Choroid plexus epithelial cell (primary cell): ENCODE measurements at places on chromosomes 5 and 9.

DNA sequence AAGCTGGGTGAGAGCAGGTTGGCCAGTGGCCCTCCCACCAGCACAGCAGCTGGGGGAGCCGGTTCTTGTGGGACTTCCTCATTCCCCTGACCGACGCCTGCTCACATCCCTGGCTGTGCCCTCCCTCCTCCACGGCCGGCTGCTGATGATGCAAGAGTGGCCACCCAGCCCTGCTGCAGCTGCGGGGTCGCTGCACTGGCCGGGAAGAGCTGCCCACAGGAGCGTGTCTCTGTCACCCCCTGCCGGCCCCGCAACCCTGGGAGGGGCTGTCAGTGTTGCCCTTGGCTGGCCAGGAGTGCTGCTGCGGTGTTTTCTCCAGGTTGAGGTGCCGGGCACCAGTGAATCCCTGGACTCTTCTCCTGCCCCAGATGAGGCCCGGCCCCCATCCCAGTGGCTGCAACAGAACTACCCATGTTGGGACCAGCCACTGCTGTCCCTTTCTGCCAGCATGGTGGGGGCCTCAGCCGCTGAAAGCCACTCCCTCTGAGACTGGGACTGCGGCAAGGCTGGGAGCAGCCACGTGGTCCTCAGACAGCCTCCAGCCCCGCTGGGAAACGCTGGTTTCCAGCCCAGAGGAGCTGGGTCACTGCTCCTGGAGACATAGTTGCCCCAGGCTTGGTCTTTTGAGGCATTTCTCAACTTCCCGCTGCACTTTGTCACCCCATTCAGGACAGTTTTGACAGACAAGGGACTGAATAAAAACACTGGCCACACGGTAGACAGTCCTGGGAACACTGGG is 739 bp downstream of the CARD9 start:
- DNase-seq = peak; percentile 84

- no peak for DNase-seq
Measured at GRCh38 chr9:106869028-106869427, 6.1 kb downstream of the ZNF462 start.

DNA sequence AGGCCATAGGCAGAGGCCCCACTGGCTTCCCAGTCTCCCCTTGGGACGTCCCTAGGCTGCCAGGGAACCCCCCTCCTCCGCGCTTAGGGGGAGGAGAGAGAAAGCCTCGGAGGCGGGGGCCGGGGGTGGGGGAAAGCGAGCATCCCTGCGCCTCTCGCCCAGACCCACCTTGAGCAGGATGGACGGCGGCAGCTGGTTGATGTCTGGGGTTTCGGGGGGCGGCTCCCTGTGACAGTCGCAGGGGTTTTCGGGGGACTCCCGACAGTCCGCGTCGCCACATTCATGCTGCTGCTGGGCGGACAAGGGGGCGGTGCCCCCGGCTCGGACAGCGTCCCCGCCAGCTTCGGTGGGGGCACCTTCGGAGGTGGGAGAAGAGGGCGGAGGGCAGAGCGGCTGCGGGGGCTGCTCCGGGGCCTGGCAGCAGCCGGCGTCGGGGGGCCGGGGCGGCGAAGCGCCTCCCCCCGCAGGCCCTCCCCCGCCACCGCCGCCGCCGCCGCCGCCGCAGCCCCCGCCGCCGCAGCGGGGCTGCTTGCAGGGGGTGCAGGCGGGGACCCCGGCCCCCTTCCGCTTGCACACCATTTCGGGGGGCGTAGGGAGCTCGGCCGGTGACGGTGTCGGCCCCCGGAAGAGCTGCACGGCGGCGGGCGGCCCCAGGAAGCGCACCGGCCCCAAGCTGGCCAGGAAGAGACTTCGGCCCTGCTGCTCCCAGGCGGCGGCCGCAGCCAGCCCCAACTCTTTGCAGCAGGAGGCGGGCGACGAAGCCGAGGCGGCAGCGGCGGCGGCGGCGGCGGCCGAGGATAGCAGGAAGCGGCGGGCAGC is 1.2 kb downstream of the FBXL17 start:
- DNase-seq = peak; percentile 38

DNA sequence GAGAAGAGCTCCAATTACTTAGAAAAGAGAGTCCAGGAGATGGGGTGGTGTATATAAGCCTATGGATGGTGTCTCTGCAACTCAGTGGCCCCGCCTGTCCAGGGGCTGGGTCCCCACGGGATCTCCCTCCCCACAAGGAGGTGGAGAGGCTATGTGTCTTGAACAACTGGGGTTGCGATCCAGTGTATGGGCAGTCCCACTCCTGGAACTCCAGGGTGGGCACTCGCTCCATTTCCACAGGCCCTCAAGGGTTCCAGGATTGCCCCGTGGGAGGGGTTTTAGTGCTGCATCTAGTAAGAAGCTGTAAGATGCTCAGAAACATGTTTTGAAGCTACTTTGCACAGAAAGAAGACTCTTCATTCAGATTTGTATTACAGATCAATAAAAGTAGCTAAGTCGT is 558 bp upstream of the SMAD5 start:
- DNase-seq = peak; percentile 22

DNA sequence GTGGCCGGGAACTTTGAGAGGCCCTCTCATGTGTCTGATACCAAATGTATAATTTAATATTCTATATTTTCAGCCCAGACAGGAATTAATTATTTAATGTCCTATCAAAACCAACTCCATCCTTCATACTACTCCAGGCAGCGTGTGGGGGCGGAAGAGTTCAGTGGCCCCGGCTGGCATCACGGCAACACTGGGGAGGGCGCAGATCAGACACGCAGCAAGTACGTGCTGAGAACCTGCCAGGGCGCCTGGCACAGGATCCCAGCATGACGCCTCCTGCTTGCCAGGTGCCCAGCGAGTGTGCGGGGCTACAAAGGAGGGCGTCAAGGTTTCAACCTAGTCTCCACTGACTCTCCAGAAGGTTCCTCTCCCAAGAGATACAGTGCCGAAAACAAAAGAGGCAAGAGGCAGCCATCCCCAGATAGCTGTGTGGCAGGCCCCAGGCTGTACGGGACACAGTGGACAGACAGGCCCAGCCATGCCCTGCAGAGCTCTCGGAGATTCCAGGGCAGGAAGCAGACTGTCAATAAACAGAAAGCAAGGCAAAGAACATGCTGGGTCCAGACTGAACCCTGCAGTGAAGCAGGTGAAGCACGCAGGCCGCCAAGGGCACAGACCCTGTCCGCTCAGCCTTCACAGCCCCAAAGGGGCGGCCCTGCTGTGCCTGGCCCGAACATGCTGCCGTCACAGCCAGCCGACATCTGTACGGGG is 110.3 kb downstream of the VAV2 start:
- DNase-seq = peak; percentile 30

GRCh38 chr9:4689021-4689420 is 9.7 kb downstream of the CDC37L1 start:
- peak; percentile 40 for DNase-seq

- peak; percentile 86 for DNase-seq
Measured at GRCh38 chr9:80878556-80878955, 810.8 kb downstream of the TLE1 start.

- peak; percentile 92 for DNase-seq
Measured at GRCh38 chr9:121529237-121529987, 29.8 kb upstream of the GGTA1 start.

DNA sequence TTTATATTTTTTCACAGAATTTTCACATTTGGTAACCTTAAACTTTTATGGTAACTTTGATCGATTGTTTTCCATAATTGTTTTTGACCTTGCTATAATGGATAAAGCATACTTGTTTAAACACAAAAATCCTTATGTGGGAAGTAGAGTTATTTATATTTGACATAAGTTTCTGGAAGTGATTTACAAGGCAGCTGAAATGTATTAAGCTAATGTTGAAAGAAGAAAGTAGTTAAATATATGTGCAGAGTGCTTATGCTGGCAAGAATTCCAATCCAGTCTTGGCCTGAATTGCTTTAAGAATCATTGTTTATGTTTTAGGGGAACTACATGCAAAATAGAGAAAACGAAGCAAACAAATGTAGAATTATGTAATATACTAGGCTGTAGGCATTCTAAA is 763.6 kb downstream of the TAF11L14 start:
- no peak for DNase-seq

GRCh38 chr9:86716326-86716922 is 230.9 kb downstream of the GAS1 start:
- DNase-seq = no peak

GRCh38 chr5:39414426-39414825 is 10.4 kb downstream of the DAB2 start:
- no peak for DNase-seq

GRCh38 chr5:43572357-43572756 is 15.5 kb upstream of the PAIP1 start:
- DNase-seq = peak; percentile 40

DNA sequence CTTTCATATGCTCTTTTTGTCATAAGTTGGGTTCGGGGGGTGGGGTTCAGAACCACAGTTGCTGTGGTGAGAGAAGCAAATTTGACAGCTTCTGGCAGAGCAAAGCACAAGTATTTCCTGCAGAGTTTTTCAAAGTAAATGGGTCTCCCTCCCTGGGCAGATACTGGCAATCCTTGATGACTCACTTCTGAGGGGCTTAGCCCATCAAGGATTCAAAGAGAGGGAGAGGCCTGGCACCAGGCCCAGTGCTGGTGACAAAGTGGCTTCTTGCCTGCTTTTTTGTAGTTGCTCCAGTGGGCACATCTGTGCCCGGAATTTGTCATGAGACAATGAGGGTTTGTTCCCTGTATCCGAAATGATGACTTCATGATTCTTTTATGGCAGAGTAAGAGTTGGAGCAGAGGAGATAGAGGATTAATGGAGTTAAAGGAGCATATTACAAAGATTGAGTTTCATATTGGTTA is 46.6 kb upstream of the TNC start:
- DNase-seq = no peak

DNA sequence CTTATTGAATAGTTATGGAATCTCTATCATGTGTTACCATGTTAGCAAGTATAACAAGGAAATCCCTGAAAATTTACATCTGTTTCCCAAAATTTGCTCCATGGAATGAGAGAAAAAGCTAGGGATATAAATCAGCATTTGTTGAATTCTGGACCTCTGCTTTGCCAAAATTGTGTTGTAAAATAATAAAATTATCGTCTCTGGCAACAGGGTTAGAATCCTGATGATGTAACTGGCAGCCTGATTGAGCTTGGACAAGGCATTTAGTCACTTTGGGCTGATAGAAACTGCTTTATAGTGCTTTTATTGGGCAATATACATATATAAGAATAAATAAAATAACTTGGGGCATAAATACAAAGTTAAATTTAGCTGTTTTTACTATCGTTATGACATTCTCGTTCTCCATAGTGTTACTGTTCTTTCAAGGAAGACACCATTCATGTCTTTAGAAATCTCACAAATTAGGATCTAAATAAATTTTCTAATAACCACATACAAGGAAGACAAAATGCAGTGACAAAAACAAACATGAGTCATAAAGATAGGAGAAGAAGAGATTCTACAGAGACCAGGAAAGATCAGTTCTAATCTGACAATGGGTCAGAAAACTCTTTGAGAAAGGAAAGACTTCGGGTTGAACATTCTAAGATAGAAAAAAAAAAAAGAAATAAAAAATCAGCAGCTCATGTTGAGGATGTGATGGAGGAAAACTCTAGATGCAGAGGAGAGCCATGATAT is 145.0 kb upstream of the CDH10 start:
- no peak for DNase-seq

- DNase-seq = peak; percentile 31
Measured at GRCh38 chr9:100473276-100474081, 530 bp downstream of the TMEFF1 start.
